ENCODE measurements at places on chromosomes 1 and 21.

- DNase-seq = no peak
Measured at GRCh38 chr1:162861101-162861500, at the start of gene CCDC190. Gene CCDC190 (minus strand): TSS chr1:162861175. CDS start chr1:162859646, 1,529 bp downstream.

DNA sequence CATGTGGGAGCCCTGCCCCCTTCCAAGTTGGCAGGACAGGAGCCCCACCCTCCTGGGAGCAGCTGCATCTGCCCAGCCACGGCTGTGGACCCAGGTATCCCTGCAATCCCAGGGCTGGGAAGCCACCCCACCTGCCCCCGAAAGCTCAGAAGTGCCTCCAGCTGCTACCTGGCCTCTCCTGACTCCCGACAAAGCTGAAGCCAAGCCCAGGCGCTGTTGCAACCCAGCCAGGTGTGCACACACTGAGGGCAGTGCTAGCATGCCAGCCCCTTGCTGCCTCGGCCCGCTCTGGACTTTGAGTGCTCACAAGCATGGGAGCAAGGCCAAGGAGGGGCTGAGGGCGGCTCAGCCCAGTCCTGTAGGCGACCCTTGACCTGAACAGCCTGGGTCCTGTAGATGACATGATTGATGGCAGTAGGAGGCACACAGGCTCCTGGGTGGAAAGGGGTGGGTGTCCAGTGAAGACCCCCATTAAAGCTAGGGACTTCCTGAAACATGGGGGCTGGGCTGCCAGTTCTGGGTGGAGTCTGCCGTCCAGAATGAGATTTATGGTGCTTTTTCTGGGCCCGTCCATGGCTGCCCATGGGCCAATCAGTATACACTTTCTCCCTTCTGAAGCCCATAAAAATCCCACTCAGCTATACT lies 2.8 kb upstream of the SSU72 start:
- DNase-seq = no peak

- peak; percentile 89 for DNase-seq
Measured at GRCh38 chr1:201742476-201742875, 86.5 kb upstream of the IPO9 start.

- DNase-seq = peak; percentile 99
Measured at GRCh38 chr1:66262208-66262963, 271.6 kb upstream of the SGIP1 start.

GRCh38 chr1:227959325-227959860 lies 11.7 kb upstream of the WNT9A start:
- no peak for DNase-seq

DNA sequence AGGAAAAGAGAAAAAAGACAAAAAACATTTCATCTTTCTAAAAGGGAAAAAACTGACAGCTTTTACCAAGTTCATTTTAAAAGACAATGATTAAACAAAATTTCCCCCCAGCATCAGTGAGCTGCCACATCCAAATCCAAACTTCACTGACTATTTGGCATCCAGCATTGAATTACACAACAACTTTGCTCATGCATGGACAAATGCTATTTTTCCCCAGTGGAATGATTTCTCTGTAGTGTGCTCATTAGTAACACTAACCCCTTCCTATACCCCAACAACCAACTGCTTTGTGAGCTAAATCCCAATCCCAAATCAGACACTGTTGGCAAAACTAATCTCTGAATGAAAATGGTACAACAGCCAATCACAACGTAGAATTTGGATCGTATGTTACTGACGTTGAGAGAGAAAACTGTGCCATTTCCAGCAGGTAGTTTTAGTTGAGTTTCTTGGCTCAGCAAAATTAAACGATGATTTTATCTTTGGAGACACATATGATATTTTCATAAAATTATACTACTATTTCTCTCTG lies 37.9 kb downstream of the PIK3R3 start:
- no peak for DNase-seq

- DNase-seq = peak; percentile 68
Measured at GRCh38 chr1:77925518-77925917, 37.1 kb downstream of the NEXN start.

- DNase-seq = no peak
Measured at GRCh38 chr1:233945573-233945972, 41.1 kb downstream of the SLC35F3 start.

DNA sequence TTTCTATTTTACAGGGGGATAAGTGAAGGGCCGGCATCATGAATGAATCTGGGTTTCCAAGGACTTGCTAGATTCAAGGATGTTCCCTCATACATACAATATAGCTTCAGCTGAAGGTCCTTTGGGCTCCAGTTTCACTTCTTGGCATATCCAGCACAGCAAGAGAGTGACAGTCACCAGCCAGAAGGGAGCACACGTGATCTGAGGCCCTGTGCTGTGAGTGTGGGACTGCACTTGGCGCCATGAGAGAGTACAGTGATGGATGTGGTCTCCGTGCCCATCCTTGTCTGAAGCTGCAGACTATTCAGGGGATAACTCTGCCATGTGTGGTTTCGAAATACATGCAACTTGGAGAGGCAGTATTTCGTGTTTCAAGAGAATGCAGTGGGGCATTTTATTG lies 159.7 kb upstream of the DSCAM start:
- no peak for DNase-seq

DNA sequence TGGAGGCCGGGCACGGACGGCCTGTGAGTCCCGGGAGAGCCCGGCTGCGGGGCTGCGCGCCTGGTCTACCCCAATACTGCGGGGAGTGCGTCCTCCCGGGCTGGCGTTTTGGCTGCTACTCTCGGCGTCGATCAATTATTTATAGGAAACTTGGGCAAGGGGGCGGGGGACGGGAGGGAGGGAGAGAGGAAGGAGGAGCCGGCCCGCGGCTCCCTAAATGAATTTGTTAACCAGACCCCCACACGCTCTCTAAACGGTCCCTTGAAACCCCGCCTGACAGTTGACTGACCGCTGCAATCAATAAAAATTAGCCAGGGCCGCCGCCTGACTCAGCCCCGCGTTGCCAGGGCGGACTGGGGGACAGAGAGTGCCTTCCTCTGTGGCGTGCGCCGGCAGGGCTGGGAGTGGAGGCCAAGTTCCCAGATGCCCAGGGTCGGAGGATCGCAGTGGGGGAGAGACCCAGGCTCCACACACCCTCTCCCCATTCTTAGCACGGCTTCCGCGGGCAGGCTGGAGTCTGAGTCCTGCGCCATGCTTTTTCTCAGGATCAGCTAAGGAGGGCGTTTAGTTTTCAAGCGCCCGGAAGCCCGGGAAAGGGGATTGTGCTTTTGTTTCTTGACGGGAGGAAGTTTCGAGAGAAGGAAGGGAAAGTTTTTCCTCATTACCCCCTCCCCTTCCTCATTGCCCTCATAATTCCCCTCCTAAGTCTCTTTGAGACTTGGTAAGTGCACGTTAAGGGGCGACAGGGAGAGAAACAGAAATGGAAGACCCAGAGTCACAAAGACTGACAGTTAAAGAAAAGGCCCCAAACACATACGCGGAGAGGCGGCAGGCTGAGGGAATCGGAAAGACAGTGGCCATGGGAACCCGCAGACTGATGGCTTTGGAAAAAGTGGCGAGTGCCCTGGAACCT lies 6.2 kb downstream of the PAX7 start:
- no peak for DNase-seq

DNA sequence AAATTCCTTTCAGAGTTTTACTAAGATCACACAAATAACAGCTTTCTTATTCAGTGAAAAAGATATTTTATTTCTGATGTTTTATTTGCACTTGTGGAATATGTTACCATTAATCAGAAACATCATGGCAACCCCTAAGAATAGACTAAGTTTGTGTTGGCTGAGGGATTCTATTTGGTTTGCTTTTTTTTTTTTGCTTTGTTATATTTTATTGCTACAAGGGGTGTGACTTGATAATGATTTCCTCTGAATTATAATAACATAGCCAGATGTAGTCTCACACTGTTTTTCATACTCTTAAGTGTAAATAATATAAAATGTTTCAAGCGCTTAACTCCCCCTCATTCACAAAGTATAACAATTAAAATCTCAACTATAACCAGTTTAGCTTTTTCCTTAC lies 20.0 kb downstream of the GLRX2 start:
- DNase-seq = no peak

- DNase-seq = peak; percentile 58
Measured at GRCh38 chr1:179082999-179083335, 1.1 kb downstream of the TOR3A start.

DNA sequence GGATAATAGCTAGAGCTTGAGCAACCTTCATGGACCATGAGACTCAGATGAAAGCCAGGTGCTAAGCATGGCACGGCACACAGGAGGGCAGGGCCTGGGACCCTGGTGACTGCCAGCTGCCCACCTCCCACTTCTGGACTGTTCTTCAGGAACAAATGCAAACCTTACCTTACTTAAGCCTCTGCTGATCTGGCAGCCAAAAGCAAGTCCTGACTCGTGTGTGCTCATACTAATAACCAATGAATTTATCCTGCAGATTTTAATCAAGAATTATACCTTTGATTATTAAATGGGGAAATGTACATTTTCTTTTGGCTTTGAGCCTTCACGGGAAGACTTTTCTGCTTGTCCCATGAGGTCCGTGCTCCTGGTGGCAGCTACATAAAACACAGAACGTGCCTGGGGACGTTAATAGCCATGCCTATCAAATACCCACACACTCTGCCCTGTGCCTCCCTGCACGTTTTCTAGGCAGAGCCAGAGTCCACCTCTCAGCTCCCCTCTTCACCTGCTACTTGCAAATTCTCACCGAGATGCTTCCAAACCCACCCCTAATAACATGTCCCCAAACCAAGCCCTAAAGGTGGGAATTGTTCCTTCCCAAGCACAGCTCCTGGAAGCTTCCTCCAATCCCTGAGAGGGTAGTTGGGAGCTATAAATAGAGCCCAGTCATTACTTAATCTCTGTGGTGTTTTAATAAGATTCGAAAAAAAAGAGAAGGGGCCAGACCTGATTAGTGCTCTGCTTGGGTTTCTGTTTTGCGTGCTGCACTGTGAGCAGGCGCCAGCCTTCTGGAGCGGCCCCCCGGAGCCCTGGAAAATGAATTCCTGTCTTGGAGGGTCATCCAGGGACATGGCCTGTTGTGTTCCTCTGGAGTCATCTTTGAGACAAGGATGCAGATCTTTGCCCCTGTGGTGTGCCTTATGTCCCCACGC lies 33.5 kb downstream of the SLC1A7 start:
- peak; percentile 97 for DNase-seq

GRCh38 chr21:41358193-41359166 lies 3.3 kb upstream of the MX2 start:
- no peak for DNase-seq

GRCh38 chr21:41611966-41612606 lies 104.1 kb upstream of the TMPRSS2 start:
- DNase-seq = peak; percentile 37

DNA sequence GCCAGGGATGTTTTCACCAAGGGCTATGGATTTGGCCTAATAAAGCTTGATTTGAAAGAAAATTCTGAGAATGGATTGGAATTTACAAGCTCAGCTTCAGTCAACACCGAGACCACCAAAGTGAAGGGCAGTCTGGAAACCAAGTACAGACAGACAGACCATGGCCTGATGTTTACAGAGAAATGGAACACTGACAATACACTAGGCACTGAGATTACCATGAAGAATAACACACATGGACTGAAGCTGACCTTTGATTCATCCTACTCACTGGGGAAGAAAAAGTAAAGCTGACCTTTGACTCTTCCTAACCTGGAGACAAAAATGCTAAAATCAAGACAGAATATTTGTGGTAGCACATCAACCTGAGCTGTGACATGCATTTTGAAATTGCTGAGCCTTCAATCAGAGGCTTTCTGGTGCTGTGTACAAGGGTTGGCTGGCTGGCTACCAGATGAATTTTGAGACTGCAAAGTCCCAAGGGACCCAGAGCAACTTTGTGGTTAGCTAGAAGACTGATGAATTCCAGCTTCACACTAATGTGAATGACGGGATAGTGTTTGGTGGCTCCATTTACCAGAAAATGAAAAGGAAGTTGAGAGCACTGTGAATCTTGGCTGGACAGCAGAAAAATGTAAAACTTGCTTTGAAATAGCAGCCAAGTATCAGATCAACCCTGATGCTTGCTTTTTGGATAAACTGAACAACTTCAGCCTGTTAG lies 190.4 kb upstream of the KCTD3 start:
- peak; percentile 64 for DNase-seq

GRCh38 chr1:118117521-118117920 lies 67.5 kb downstream of the SPAG17 start:
- DNase-seq = no peak

- no peak for DNase-seq
Measured at GRCh38 chr1:108657356-108658080, 3.4 kb downstream of the HENMT1 start.

- DNase-seq = no peak
Measured at GRCh38 chr21:14383596-14384180, 742 bp upstream of the HSPA13 start.

- DNase-seq = peak; percentile 52
Measured at GRCh38 chr1:212782422-212783154, 9.0 kb downstream of the NSL1 start.

DNA sequence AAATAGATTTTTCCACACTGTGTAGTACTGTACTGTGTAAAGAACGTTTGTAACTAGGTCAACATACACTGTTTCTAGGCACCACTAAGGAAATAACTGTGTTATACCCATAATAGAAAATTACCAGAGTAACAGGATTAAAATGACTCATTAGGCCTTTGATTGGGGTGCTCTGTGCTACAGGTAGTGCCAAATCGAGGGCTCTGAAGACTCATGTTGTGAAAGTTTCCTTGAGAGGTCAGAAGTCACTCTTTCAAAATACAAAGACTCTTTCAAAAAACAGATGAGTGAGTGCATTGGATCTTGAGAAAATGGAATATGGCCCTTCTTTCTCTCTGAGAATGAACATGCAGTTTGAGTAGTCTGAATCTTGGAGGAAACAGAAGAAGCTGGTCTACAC lies 143.0 kb downstream of the MRPL39 start:
- DNase-seq = no peak

DNA sequence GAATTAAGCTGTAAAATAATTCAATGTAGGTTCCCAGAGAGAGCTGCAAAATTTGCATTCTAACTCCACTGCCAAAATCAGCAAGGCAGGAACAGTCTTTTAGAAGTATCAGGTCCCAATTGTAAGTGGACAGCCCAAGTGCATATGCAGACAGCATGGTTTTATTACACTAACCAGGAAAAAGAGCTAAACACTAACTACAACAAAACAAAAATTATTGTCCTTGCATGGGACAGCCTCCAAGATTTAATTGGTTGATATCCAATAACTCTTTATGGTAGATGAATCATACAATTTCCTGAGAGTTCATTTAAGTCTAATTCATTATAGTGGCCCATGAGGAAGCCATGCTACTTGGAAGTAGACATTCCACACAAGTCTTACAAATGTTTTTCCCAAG lies 154.3 kb upstream of the ZNF648 start:
- peak; percentile 86 for DNase-seq

GRCh38 chr1:205436776-205437410 lies 15.0 kb upstream of the LEMD1 start:
- no peak for DNase-seq

GRCh38 chr1:22080191-22080590 lies 27.7 kb downstream of the CDC42 start:
- no peak for DNase-seq

Data from EH (cell line).